Substantia nigra (tissue), 51 donors: ENCODE measurements at places on chromosomes 16 and 17.

DNA sequence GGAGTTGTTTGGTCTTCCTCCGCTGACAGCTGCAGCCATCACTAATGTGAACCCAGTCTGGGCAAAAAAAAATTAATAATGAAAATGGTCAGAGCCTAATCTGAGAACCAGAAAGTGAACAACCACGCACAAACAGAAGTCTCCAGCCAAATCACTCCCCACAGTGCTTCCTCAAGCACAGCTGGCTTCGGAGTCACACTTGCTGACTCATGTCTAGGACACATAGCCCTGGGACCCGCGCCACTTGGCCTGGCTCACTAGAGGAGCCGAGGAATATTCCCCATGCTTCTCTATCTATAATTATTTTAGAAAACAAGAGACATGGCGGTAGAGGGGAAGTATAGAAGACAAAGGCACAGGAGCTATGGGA, 109.1 kb downstream of the ZFHX3 start:
- peak; percentile 37 for DNase-seq

DNA sequence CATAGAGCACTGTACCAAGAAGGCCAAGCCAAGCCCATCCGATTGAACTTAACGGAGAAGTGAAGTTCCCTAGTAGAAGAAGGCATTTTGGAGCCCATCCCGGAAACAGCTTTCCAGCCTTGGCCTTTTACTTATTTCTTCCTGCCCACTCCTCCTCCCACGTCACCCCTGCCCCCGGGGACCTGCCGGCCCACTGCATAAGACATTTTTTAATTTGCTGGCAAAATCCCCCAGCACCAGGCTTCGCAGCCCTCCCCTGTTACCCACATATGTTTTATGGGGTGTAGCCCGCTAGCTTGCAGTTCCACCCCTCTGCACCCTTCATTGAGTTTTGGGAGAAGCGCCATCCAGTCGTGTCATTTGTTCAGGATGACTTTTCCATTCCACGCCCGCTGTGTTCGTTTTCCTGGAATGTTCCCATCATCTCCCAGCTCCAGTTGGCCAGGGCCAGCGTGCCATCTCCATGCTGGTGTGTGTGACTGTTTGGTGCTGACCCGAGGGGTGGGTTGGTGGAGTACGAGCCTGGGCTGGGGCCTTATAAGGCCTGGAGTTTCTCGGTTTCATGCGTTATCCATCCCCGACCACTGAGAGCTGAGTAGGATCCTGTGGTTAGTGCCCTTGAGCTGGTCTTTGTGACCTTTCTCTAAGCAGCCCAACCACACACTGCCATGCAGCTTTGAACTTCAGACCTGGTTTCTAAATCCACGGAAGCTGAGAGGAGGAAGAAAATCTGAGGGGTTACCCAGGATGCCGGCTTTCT, 20.0 kb upstream of the TBX2 start:
- DNase-seq: no peak

DNA sequence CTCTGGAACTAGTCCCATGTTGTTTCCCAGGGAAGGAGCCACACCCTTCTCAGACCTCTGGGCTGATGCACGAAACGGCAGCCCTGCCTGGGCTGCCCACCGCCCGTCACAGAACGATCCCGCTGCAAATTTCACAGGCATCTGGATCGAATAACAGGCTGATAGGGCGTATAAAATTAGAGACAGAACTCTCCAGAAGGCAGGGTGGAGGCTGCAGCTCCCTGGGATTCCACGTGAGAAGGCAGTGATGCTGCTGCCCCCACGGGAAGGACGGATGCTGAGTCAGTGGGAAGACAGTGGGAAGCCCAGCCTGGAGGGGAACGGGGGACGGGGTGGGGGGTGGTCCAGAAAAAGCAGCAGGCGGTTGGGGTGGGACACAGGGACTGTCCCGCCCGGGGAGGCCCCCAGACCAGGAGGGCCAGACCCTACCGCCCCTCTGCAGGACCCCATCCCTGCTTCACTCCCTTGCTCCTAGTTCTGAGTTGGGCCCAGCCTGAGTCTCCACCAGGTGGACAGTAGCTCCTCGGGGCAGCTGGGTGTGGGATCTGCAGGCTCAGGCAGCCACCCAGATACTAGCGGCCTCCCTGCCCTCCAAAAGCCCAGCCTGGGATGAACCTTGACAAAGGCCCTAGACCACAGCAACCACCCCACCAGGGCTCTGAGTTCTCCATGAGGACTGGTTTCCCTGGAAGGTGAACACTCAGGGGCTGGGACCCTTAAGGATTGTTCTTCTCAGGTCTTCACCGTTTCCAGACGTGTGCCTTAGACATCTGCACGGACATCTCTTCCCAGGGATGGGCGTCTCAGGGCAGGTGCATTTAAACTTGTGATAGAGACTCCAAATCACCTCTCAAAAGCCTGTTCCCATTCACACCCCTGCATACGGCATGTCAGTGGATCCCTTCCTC, 117.8 kb downstream of the METRNL start:
- DNase-seq: no peak

- DNase-seq: no peak
Observed at GRCh38 chr16:78563905-78564304, 464.5 kb downstream of the WWOX start.

DNA sequence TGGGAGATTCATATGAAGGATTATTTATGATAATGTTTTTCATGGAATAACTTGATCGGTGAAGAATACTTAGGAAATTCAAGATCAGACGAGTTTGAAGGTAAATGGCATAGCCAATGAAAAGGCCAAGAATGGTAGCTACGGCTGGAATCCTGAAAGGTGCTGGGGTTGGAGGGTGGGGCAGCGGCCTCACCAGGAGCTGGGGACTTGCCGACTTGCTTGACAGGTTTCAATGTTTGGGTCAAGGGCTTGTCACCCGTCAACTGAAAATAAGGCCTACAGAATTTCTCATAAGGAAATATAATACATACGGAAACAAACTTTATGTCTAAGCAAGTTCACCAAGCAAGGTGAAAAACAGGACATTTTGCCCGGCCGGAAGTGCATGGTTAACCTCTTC, 9.9 kb downstream of the CRYM start:
- no peak for DNase-seq

- peak; percentile 62 for DNase-seq
Observed at GRCh38 chr17:29292992-29293889, 707 bp downstream of the NUFIP2 start.

- DNase-seq: no peak
Observed at GRCh38 chr16:20064931-20065330, 8.8 kb downstream of the GPR139 start.

DNA sequence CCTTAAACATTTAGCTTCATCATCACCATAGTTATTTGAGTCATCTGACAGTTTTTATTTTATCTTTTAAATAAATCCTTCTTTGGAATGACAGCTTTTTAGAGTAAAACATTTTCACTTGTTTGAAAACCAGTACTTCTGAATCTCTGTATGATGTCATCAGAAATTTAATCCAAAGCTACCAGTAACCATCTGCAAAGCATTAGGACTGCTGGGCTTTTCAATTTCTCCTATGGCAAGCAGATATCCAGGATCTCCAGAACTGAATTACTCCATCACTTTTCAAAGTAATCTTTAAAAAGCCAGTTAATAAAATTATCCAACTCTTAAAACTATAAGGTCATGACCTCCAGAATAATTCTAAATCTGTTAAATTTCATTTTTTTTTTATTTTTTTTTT, 51.5 kb downstream of the CHCT1 start:
- no peak for DNase-seq

DNA sequence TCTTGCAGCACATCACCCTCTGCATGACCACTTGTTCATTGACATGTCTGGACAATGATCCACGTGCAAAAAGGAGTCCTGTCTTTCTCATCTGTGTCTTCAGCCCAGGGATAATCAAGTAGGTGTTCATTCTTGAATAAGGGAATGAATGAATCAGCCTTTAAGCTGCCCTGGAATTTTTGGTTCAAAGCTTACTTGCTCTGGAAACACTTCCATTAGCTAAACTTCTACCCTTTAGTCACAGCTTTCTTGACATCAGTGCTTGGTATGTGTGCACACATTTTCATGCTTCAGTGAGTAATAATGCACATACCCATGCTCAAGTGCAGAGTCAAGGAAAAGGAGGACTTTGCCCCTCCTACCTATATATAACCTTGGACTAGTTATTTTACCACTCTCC, 103.0 kb upstream of the CDH13 start:
- DNase-seq: no peak

GRCh38 chr16:30027588-30028437, 3.3 kb downstream of the TLCD3B start:
- DNase-seq: no peak

GRCh38 chr17:48636177-48637018, 10.2 kb upstream of the HOXB9 start:
- DNase-seq: no peak

- no peak for DNase-seq
Observed at GRCh38 chr16:67525176-67525860, 3.3 kb upstream of the RIPOR1 start.

- no peak for DNase-seq
Observed at GRCh38 chr16:3509470-3509928, 8.7 kb downstream of the CLUAP1 start.

DNA sequence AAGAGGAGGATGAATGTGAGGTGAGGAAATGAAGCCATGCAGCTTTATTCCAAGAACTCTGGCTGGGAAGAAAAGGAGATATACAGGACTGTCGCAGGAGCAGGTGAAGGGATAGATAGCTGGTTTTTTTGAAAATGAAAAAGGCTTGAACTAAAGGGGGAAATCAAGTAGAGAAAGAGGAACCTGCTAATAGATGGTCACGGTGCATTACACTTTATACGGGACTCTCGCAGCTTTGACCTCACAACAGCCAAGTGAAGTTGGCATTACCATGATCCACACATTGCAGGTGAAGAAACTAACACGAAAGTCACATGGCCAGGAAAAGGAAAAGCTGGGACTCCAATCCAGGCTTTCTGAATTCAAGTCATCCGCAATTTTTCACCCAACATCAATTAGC, 86.9 kb downstream of the HS3ST2 start:
- no peak for DNase-seq

- DNase-seq: no peak
Observed at GRCh38 chr16:85663891-85664321, 24.8 kb downstream of the GINS2 start.

DNA sequence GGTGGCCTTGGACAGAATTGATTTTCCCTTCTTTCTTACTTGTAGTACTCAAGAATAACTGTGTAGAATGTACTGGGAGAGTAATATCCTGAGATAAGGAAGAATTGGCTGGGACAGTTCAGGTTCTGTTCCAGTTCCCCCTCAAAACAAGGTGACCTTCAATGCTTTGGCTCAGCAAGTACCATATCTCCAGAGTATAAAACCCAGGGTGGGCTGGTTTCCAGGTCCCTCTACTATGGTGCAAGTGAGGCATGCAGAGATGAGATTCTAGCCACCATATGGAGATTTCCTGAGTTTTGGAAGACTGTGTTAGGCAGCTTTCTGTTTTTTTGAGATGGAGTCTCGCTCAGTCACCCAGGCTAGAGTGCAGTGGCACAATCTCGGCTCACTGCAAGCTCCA, 18.1 kb upstream of the DLX3 start:
- DNase-seq: no peak

- DNase-seq: no peak
Observed at GRCh38 chr17:63165400-63165799, 199.4 kb downstream of the TANC2 start.

- no peak for DNase-seq
Observed at GRCh38 chr17:62870552-62870971, 62.4 kb upstream of the MARCHF10 start.

GRCh38 chr16:87188104-87188503, 129.1 kb downstream of the C16orf95 start:
- no peak for DNase-seq

- no peak for DNase-seq
Observed at GRCh38 chr16:86227801-86228200, 282.5 kb upstream of the FOXF1 start.

- no peak for DNase-seq
Observed at GRCh38 chr17:53721101-53721500, 101.6 kb upstream of the KIF2B start.
